ENCODE measurements at places on chromosomes 4 and X.

GRCh38 chr4:15989424-15989823, 26.4 kb upstream of the FGFBP2 start:
- DNase-seq = no peak

DNA sequence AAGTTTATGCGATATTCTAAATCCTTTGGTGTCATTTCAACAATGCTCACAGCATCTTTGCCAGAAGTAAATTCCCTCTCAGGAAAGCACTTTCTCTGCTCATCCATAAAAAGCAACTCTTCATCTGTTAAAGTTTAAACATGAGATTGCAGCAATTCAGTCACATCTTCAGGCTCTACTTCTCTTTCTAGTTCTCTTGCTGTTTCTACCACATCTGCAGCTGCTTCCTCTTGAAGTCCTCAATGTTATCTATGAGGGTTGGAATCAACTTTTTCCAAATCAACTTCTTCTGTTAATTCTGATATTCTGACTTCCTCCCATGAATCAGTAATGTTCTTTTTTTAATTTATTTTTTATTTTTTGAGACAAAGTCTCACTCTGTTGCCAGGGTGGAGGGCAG, 100.9 kb downstream of the LCORL start:
- DNase-seq = no peak

- no peak for DNase-seq
Observed at GRCh38 chrX:131331152-131331551, 42.0 kb upstream of the IGSF1 start.

GRCh38 chr4:120843849-120844527, 78.5 kb downstream of the PRDM5 start:
- no peak for DNase-seq

- DNase-seq = no peak
Observed at GRCh38 chr4:172802032-172802431, 366.6 kb upstream of the GALNT7 start.

DNA sequence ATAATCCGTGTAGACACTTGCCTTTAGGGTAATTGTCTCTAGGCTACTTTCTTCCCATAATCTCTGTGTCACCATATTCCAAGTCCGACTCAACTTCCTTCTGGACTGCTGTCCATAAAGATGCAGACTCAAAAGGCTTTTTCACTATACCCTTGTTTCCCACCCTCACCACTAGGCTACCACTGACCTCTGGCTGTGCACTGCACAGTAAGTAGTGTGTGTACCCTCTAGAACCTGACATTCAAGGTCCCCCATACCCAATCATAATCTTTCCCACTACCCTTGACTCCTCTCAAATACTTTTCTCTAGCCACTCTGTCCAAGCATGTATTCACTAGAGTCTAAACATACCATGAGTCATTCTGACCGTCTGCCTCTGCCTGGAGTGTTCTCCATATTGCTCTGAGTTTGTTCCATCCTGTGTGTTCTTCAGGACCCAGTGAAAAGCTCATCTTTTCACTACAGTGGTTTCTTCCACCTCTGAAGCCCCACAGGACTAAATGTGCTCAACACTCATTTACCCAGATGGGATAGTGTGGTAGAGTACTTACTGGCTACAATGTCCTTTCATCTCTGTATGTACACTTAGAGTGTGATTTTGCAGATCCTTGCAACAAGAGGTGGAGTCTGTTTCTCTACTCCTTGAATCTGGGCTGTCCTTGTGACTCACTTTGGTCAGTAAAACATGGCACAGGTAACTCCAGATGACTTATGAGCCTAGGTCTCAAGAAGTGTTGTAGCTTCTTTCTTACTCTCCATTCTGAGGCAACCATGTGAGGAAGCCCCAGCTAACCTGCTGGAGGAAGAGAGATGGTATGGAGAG, 17.4 kb downstream of the JADE3 start:
- peak; percentile 0 for DNase-seq

- no peak for DNase-seq
Observed at GRCh38 chr4:151719956-151720334, 40.9 kb downstream of the GATB start.

DNA sequence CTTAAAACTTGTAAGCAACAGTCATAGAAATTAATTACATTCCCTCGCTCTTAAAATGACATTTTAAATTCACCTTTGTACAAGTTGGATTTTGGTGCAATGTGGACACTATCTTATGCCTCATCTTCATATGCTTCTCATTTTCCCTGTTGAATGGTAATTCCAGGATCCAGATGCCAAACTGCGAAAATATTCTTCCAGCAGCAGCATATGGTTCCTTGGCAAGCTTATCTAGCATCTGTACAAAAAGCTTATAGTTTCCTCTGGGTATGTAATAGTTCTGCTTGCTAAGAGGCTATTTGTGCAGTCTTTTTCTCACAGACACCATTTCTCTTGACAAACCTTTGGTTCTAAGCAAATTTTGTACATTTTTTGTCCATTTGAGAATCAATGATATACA, 2079.7 kb upstream of the AGA start:
- DNase-seq = no peak

DNA sequence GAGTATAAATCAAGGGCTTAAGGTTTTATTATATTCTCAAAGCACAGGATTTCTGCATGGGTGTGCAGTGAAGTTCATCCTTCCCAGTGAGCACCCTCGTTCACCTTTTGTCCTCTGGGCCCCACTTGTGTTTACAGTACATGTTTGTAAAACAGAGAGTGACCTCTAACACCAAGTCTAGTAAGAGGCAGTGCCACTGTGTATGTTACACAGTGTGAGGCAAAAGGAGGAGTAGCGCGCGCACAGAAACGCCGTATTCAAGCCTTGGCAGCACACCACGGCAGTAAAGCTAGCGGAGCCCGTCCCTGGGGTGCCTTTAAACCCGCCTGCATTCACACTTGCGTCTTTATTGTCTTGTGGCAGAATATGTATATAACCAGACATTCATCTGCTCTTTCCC, 51.9 kb downstream of the CCNI start:
- DNase-seq = no peak

- DNase-seq = no peak
Observed at GRCh38 chr4:56450342-56450741, 14.3 kb downstream of the PAICS start.

- no peak for DNase-seq
Observed at GRCh38 chr4:3075652-3075981, 1.1 kb downstream of the HTT start.

- no peak for DNase-seq
Observed at GRCh38 chr4:957231-957580, 16.2 kb downstream of the DGKQ start.

DNA sequence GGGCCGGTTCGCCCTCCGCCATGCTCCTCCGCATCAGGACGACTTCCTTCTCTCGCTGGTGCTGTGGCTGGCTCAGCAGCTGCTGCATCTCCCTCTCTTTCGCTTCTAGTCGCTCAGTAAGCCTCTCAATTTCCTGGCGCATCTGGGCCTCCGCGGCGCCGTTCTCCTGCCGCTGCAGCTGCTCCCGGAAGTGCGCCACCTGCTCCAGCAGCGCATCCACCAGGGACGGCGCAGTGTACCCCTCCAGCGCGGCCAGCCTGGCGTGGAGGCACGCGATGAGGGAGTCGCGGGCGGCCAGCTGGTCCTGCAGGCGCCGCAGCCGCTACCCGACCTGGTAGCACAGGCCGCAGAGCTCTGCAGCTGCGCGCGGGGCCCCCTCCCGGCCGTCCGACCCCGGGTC, 97.4 kb upstream of the MED14 start:
- no peak for DNase-seq

- peak; percentile 37 for DNase-seq
Observed at GRCh38 chr4:112075129-112075753, 70.0 kb upstream of the FAM241A start.

- no peak for DNase-seq
Observed at GRCh38 chr4:11831739-11832138, 403.0 kb upstream of the HS3ST1 start.

GRCh38 chr4:185317880-185318279, 77.8 kb downstream of the LRP2BP start:
- DNase-seq = no peak

GRCh38 chr4:56206258-56206657, 181.0 kb downstream of the AASDH start:
- DNase-seq = no peak

GRCh38 chr4:75904076-75904475, 1.8 kb upstream of the PPEF2 start:
- no peak for DNase-seq

GRCh38 chrX:25383196-25383595, 367.4 kb upstream of the ARX start:
- no peak for DNase-seq

- peak; percentile 80 for DNase-seq
Observed at GRCh38 chr4:128979934-128980333, 113.4 kb downstream of the SCLT1 start.

DNA sequence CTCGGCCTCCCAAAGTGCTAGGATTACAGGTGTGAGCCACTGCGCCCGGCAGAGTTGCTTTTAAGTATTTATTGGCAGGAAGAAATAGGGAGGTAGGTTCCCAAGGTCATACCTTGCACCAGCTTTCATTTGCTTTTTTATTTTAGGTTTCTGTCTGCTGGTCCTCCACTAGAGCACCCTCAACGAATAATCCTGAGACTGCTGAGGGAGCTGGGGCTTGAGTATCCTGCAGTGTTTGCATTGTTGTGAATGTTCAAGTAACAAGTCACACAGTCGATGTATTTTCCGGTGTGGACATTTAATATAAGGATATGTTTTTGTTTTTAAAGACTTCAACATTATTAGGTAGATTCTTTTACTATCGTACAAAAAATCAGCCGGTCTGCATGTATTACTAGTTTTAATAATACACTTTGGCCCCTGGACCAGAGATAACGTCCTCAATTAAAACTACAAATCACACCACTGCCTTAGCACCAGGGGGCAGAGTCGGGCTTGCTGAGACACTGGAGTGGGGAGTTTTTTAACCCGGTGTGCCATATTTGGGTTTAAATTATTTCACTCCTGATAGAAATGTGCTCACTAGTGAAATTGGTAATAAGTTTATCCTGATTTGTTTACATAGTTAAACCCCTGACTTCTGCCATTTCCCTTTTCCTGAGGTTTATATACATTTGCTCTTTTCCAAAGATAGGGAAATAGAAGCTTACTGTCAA, 11.6 kb downstream of the SMIM20 start:
- DNase-seq = no peak

DNA sequence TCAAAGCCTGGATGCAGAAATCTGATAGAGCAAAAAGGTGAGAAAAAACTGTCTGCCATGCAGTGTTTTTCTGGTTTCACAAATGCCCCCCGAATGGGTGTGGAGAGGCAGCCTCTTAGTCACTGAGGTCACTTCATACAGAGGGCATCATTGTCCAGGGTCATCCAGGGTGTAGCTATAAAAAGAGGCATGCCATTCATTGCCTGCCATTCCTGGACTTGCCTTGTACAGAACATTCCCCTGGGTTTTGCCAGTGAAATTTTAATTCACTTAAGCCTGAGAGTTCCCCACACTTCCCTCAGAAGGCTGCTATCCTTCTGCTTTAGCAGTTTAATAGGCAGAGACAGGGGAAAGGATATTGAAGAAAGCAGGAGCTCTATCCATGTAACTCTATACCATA, 230.3 kb downstream of the UNC5C start:
- DNase-seq = no peak

GRCh38 chr4:128384765-128385598, 97.4 kb upstream of the PGRMC2 start:
- DNase-seq = no peak

GRCh38 chr4:52107336-52107735, 56.2 kb downstream of the SPATA18 start:
- DNase-seq = peak; percentile 21

DNA sequence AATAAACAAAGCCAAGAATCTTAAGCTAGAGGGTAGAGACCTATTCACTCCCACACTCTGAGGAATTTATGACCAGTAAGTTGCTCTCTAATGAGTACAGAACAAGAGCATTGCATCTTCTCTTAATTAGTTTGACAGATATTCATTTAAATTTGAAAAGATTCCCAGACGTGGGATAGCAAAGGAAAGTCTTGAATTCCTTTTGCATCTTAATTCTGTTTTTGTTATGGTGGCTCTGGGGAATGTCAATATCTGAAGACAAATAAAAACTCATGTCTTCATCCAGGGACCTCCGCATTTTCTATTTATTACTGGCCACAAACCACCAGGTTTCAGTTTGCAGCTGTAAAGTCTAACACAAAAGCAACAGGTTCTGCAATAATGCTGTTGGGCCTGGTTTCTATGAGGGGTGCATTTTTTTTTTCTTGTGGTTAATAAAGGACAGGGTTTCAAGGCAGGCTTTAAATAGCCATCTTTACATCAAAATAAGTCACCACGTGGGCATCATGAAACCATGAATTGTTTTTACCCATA, 172.3 kb downstream of the SHROOM3 start:
- peak; percentile 85 for DNase-seq

- DNase-seq = peak; percentile 18
Observed at GRCh38 chr4:188714501-188714900, 575.3 kb downstream of the TRIML1 start.

DNA sequence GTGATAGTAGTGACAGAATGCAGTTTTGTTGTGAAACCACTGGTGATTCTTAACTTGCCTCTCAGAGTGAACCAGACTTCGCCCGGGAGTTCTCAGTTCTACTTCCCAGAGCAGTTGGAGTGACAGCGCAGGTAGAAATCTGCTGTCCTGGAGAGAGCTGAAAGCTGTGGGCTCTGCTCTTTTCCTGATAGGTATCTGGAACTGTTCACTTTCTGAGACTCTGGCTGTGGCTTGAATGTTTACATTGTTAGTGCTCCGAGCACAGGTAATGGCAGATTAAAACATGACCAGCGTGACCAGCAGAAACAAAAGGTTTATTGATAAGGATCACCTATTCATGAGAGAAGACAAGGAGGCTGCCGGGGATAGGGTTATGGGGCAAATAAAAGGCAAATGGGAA, 360.7 kb downstream of the BMPR1B start:
- no peak for DNase-seq

GRCh38 chrX:28979877-28980276, 392.6 kb downstream of the IL1RAPL1 start:
- no peak for DNase-seq

- no peak for DNase-seq
Observed at GRCh38 chr4:72997409-72997808, 72.1 kb downstream of the COX18 start.

DNA sequence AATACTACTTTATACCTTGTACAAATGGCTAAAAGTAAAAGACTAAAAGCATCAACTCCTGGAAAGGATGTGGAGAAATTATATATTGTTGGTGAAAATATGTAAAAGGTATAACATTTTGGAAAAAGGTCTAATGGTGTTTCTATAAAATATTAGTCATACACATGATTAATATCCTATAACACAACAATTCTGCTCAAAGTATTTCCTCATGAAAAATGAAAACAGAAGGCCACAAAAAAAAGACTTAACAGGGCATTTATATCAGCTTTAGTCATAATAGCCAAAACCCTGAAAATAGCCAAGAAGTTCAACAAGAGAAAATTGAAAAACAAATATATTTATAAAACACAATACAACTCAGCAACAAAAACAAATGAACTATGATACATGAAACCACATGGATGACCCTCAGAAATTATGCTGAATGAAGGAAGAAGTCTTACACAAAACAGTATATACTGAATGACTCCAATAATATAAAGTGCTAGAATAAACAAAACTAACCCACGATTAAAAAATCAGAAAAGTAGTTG, 38.8 kb downstream of the TBCK start:
- DNase-seq = no peak

Measured in fibroblast of gingiva (primary cell).